ENCODE measurements at places on chromosomes 1 and 21. TPM values are rescaled to one million over a fixed set of nuclear protein-coding genes. Genes with fewer than 3 reads are reported as not detected.

GRCh38 chr21:46153247-46154154, 1.9 kb downstream of the FTCD start:
- peak; percentile 81 for DNase-seq

DNA sequence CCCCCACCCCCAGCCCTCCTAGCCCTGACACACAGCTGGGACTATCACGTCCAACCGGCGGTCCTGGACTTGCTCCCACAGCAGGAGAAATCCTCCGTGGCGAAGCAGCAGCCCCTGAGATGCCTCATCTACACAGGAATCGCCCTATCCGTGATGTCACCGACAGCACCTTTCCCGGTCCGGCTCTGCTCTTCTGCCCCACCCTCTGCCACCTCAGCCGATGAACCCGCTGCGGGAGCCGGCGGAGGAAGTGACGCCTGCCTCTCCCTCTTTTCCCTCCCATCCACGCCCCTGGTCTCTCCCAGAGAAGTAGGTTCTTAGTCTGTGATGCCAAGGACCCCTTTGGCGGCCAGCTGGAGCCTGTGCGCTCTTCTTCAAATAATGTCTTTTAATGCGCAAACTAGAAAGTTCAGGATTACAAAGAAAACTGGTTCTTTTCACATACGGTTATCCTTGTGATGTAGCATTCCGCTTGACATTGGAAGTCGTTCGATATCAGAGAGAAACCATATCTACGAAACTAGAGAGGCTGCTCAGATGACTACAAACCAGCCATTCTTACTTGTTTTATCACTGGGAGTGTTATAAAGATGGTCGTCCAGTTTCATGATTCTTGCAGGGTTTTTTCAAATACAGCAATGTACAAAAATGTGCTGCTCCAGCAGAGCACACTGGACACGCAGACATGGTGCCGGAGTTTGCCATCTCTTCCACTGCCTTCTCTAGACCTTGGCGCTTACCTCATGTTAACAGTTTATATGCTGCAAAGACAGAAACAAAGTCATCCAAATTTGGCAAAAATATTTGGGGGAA, 120.3 kb downstream of the PPIAL4G start:
- DNase-seq = no peak

TTC3 gene
- 96.1 TPM for total RNA-seq

DNA sequence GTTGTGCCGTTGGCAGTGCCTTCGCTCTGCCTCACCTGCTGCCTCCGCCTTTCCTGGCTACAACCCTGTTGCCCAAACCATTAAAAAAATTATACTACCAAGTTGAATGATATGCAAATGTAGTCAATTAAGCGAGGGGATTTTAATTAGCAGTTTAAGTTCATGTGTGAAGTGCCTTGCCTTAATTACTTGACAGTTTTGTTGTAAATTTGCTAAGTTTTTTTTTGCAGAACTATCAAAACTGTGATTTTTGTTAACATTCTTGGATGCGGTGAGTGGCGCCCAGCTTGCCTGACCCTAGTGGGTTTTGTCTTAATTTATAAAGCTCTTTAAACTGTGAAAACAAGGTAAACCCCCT, 10.9 kb downstream of the SKI start:
- DNase-seq = no peak

GRCh38 chr1:32768110-32768850, 48.9 kb downstream of the YARS1 start:
- no peak for DNase-seq

GRCh38 chr1:21764615-21765423, 18.1 kb downstream of the USP48 start:
- no peak for DNase-seq

DNA sequence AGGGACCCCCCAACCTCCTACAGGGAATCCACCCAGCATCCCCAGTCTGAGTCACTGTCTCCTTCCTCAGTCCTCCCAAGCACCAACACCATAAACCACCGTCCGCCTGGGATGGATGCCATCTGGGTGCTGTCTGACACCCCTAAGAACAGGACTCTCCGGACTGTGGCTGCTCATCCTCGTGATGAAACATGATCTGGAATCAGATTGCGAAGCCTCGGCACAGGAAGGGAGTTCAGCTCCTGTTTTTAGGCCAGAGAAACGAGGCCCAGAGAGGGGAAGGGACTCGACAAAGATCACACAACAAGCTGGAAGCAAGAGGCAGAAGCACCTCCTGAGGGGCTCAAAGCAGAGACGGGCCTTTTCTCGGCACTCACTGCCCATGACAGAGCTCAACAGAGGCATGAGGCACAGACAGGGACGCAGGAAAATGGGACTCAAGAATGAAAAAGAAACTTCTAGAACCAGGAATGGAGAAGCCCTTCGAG, 8.4 kb downstream of the KCNN3 start:
- DNase-seq = no peak

- DNase-seq = no peak
Measured at GRCh38 chr1:151210830-151211229, 12.5 kb downstream of the PIP5K1A start.

Data from liver (tissue), 10 donors.